ENCODE measurements at places on chromosomes 16 and 17. TPM values are rescaled to one million over a fixed set of nuclear protein-coding genes. Genes with fewer than 3 reads are reported as not detected.

The TEX14 gene
- 0.16 TPM for total RNA-seq

The PRR29 gene
- 0.75 TPM for total RNA-seq

The USP43 gene
- total RNA-seq, result 3.9 TPM

The PPP1R27 gene
- not detected for total RNA-seq

The SLC5A11 gene
- total RNA-seq, result 0.46 TPM

The CDK3 gene
- total RNA-seq, result 2.8 TPM

The FGF11 gene
- total RNA-seq, result 1.0 TPM

The EXOSC6 gene
- total RNA-seq, result 16.4 TPM

The EMC8 gene
- 53.6 TPM for total RNA-seq

The SLC25A39 gene
- 156 TPM for total RNA-seq

The KCNH6 gene
- not detected for total RNA-seq

The HSD17B1 gene
- total RNA-seq, result 1.6 TPM

The CDR2 gene
- total RNA-seq, result 39.8 TPM

The GNG13 gene
- not detected for total RNA-seq

The STXBP4 gene
- total RNA-seq, result 2.8 TPM

All from A549 treated with Hydrocortisone at 1 μM for 4 hours (cell line).